ENCODE measurements at places on chromosomes 16 and 17.
A peak's percentile ranks its signal among the peaks of the same experiment; 100 is the strongest.

- peak; percentile 47 for DNase-seq
These were observed 240.3 kb upstream of the TBX2 start for GRCh38 chr17:61159221-61159814.

DNA sequence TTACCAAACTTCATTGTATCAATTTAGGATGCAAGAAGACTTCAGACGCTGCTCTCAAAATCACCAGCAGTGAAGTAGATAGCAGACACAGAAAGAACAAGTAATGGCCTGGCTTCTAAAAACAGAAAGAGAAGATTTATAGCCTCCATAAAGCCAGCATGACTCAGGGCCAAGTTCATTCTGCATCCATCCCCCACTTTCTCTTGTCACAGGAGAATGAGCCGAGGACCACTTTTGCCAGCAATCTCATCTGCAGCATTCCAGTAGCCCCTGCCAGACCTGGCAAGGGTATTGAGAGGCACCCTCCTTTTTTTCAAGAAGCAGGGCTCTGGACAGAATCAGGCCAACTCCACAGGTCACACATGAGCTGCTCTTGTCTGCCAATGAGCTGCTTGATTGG lies 355.4 kb upstream of the SOX9 start:
- DNase-seq = peak; percentile 48

GRCh38 chr16:14549789-14550153 lies 80.3 kb downstream of the PARN start:
- no peak for DNase-seq

- DNase-seq = no peak
These were observed 620 bp downstream of the NOB1 start for GRCh38 chr16:69754143-69754468.

DNA sequence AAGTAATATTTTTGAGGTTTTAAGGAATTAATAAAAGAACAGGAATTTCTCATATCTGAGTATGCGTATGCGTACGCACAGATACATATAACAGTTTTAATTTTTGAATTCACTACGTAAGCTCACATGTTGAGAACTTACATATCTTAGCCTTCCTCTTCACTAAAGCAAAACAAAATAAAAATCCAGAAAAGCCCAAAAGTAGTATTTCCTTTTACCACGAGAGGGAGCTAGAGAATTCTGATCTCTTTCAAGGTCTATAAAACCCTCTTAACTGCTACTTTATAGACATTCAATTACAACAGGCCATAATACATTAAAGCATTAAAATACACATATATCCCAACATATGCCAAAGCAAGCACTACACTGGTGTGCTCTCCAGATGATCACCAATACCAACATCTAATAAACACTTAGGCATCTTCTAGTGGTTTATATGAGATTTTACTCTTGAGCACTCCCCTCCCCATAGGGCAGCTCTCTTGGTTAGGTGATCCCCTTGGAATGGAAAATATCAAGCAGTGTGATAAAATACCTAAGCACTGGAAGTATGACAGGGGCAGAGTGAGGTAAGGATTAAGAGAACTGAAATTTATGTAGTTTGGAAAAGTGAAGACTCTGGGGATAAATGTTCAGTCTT lies 94.0 kb downstream of the SKAP1 start:
- peak; percentile 67 for DNase-seq

GRCh38 chr17:1516388-1517161 lies at the start of gene INPP5K:
Gene INPP5K (minus strand): TSS chr17:1516612. CDS start chr17:1516499, 113 bp downstream.
- peak; percentile 97 for DNase-seq

DNA sequence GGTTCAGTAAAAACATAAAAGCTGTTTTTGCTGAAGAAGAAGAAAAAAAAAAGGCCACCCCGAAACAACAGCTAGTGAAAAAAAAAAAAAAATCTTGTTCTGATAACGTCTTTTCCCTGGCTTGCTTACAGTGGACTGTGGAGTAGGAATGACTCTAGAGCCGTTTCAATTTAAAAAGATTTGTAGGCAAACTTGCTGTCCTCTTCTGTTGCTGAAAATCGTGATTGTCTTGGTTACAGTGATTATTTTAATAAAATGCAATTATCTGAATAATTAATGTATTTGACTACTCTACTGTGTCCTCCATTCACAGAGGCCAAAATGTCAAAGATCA lies 190.6 kb upstream of the TBX2 start:
- DNase-seq = no peak

DNA sequence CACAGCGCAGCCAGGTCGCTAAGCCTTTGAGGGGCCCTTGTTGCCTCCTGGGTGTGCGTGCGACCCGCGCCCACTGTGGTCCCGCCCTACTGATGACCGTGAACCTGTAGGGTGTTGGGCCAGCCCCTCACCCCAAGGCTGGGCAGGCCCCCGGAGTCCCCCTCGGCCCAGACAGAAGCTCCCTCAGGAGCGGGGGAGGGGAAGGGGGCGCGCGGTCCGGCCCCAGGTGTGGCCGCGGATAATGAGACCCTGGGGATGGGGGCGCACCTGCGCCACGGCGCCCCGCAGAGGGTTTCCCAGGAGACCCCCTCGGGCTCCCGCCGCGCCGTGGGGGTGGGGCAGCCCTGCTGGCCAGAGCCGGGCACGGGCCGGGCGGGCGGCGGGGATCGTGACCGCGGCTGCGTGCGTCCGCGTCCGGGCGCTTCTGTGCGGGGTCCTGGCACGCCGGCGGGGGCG lies 358 bp upstream of the ARHGDIG start:
- DNase-seq = no peak

DNA sequence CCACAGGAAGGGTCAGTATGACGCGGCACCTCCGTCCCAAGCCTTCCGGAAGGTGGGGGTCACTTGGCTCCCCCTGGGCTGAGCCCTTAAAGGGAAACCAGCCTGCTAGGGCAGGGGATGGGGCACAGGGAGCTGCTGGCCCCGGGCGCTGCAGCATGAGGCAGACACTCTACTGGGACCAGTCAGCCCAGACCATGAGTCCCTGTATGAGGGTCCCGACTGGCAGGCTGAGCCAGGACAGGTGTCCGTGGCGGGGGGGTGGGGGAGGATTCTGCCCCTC lies 43.4 kb upstream of the ZC3H18 start:
- DNase-seq = no peak

DNA sequence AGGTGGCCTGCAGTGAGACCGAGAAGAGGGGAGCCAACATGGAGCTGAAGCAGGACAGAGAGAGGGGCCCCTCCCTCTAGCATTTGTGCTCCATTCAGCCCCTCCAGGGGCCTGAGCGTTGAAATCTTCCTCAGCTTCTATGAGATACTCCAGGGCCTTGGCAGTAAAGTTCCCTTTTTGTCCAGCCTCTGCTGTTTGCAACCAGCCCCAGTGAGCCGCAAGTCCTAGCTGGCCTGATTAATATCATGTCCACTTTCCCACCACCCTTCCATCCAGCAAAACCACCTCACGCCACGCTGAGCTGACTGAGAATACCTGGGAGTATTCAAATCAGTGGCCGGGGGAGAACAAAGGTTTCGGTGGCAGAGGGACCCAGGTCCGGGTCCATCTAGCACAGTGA lies 11.7 kb upstream of the RPH3AL start:
- no peak for DNase-seq

DNA sequence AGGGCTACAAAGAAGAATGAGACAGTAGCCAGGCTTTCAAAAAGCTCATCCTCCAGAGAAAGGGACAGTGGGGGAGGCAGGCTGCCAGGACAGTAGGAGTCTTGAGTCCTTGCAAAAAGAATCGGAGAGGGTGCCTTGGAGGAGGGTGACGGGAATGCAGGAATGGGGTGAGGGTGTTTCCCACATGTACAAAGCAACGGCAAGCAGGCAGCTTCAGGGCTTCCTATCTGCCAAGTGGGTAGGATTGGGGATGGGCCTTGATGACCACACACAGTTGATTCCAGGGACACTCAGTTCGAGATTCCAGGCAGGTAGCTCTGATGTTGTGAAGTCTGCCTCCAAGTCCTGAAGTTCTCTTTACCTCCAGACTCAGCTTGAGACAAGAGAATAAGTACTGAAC lies 54.4 kb downstream of the C17orf67 start:
- no peak for DNase-seq
